Activated B cell treated with CpG ODN at 0.5 μM for 24 hours (primary cell): ENCODE measurements at places on chromosomes 3 and 15.

GRCh38 chr15:86850939-86851338 lies 771.3 kb downstream of the AGBL1 start:
- DNase-seq, result no peak

DNA sequence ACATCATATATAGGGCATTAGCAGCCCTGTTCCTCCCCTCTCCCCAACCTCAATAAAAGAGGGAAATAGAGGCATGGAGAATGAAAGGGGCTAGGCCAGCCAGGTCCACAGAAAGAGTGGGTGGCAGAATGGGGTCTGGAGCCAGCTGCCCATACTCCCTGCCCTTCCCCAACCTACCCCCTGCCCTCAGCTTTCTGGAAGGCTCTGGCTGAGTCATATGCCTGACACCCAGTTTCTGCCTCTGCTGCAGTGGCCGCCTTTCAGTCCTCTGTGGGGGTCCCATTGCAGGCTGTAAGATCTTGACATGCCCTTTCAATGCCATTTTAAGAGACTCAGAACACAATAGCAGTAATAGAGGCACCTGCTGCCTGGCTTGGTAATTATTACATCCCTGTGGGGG lies 95.7 kb downstream of the LINGO1 start:
- no peak for DNase-seq

- no peak for DNase-seq
Measured at GRCh38 chr15:98403569-98403968, 244.8 kb upstream of the IGF1R start.

DNA sequence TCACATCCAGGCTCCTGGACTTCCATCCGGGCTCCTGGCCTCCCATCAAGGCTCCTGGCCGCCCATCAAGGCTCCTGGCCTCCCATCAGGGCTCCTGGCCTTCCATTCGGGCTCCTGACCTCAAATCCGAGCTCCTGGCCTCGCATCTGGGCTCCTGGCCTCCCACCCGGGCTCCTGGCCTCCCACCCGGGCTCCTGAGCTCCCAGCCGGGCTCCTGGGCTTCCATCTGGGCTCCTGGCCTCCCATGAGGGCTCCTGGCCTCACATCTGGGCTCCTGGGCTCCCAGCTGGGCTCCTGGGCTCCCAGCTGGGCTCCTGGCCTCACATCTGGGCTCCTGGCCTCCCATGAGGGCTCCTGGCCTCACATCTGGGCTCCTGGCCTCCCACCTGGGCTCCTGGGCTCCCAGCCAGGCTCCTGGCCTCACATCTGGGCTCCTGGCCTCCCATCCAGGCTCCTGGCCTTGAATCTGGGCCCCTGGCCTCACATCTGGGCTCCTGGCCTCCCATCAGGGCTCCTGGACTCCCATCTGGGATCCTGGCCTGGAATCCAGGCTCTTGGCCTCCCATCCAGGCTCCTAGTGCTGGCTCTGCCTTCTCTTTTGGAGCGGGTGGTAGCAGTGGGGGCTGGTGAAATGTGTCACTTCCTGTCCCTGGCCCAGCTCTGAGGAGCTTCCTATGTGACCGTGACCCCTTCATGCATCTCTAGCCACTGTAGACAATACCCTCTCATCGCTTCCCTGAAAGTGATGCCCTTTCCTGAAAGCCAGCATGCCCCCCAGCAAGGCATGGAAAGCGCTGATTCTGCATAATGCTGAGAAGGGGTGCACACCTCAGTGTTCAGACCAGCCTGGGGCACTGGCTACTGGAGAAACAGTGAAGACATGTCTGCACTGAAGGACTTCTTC lies 62.7 kb upstream of the BLM start:
- no peak for DNase-seq

DNA sequence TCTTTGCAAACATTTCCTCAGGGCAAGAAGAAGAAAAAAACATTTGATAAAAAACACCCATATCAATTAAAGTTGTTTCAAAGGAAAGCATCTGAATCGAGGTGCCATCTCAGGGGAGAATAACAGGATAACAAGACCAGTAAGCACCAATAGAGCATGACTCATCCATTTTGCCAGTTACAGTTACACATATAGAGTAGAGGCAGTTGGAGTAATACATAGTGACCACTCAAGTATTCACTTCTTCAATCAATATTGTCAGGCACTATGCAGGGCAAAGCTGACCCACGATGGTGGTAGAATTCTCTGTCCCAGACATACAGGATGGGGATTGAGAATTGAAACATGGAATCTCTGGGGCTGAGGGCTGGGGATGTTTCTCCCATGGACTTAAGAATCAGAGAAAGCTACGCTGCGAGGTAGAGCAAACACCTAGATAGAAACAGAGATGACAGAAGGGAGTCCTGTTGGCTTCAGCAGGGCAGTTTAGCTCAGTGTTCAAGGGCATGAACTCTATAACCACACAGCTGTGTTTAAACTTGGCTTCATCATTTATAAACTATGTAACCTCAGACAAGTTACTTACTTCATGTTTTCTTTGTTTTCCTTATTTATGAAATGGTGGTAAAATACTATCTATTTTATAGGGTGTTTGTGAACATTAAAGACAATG lies 186.4 kb upstream of the NANOGP8 start:
- no peak for DNase-seq

DNA sequence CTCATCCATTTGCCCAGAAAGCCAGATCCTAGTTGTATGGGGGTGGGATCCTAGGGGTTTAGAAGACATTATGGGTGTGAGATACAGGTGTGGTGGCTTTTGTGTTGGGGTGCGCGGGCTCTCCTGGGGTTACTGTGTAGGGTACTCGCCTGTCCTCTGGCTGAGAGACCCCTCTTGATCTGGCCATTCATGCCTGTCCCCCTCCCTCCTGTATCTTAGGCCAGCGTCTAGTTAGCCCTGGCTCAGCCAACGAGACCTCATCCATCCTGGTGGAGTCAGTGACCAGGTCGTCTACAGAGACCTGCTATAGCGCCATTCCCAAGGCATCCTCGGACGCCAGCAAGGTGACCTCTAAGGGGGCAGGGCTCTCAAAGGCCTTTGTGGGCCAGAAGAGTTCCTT lies 41.4 kb downstream of the DNASE1L3 start:
- no peak for DNase-seq

GRCh38 chr3:192943393-192943792 lies 25.7 kb upstream of the MB21D2 start:
- DNase-seq, result no peak

DNA sequence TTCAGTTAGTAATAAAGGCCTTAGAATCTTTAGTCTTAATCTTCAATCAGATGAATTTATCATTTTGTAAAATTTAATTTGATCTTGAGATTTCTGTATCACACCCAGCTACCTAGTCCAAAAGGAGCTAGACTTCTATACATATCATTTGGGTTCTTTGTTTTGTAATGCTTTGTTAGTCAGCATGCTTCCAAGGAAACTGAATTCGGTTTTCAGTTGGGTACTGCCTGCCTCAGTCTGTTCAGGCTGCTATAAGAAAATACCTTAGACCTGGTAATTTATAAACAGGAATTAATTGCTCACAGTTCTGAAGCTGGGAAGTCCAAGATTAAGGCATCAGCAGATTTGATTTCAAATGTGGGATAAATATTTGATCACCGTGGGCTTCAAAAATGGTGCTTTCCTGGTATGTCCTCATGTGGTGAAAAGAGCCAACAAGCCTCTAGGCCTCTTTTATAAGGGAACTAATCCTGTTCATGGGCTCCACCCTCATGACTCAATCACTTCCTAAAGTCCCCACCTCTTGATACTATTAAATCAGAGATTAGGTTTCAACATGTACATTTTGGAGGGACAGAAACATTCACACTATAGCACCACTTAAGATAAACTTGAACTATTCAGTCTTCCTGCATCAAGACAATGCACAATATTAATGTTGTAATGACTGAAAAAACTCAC lies 800.7 kb downstream of the NAALADL2 start:
- DNase-seq, result no peak

DNA sequence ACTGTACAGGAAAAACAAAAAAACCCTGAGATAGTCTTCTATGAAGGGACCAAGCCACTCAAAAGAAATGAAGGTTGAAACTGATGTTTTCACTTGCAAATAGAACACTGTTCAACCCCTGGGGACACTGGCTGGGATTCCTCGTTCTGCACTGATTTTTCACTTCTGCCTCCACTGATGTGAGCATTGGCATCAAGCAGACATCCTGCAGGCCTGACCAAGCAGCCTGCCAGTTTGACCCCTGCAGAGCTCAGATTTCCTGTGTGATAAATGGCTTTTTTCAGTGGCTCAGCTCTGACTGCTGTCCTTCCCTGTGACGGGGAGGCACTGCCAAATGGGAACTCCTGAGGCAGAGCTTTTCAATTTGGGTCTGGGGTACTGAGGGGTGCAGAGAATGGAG lies 50.0 kb downstream of the RASGRP1 start:
- no peak for DNase-seq

- DNase-seq, result no peak
Measured at GRCh38 chr3:129441782-129442181, 1.8 kb downstream of the IFT122 start.

- no peak for DNase-seq
Measured at GRCh38 chr3:40099871-40100270, 209.6 kb upstream of the EIF1B start.

- no peak for DNase-seq
Measured at GRCh38 chr15:99537344-99537743, 28.4 kb upstream of the MEF2A start.

DNA sequence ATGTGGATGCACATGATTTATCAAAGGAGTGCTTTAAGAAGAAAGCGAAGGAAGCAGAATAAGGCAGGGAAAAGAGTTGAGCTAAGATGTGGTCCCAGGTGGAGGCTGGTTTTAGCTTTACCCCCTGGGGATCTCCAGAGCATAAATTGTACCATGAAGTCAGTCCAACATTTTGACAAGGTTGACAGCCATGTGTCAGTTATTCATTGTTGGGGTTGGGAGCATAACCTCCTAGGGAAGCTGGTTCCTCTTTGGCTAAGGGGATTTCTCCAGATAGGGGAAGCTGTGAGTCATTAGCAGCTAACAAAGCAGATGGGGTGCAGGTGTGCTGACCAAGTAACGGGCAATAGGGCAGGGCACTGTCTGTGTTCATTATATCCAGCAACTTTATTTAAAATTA lies 123.7 kb upstream of the IGSF10 start:
- DNase-seq, result no peak

- no peak for DNase-seq
Measured at GRCh38 chr3:56593455-56594158, 36.6 kb downstream of the CCDC66 start.

GRCh38 chr3:55061720-55062034 lies 133.8 kb upstream of the LRTM1 start:
- DNase-seq, result no peak

- no peak for DNase-seq
Measured at GRCh38 chr3:20890111-20890519, 704.1 kb upstream of the SGO1 start.

- DNase-seq, result no peak
Measured at GRCh38 chr15:67164401-67164791, 90.1 kb downstream of the AAGAB start.

DNA sequence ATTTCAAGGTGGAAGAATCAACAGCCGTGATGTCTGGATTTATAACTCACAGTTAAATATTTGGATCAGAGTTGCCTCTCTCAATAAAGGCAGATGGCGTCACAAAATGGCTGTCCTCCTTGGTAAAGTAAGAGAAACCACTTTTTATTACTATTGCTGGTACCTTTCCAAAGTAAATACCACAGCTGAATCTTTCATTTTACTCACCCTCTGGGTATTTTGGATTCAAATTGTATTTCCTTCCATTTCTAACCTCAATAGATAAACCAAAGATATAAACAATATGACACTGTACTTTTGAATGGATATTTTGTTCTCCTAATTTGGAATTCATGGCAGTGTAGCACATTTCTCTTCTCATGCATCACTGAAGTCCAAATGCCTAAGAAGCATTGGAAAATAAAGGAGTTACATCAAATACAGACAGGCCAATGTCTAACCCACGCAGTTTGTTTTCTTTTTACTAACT lies 29.5 kb downstream of the KLHL24 start:
- no peak for DNase-seq

- DNase-seq, result no peak
Measured at GRCh38 chr15:26886566-26886965, 19.7 kb downstream of the GABRA5 start.

DNA sequence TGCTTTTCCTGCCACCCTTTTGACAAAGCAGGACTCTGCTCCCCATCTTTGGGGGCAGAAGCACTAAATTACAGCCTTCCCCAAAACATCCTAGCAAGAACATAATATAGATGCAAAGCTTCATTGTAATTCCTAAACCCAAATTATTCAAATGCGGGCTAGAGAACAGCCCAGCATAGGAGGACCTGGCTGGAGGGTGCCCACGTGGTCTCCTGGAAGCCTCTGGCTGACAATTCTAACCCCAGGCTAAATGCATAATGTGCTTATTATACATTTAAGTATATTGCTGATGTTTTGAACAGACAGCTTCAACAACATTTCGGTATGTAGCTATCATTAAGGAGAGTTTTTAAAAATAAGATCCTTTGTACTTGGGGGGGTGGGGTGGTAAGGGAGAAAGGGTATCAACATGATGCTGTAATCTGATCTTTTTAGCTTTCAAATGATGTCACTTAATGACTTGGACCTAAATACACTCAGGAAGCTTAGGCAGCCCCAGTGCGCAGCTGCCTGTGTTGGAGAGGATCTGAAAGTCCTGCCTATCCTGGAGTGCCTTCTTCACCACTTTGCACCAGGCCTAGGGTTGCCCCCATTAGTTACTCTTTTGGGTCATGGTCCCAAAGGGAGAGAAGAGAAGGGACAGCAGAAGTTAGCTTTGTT lies 57.2 kb upstream of the USP3 start:
- no peak for DNase-seq

DNA sequence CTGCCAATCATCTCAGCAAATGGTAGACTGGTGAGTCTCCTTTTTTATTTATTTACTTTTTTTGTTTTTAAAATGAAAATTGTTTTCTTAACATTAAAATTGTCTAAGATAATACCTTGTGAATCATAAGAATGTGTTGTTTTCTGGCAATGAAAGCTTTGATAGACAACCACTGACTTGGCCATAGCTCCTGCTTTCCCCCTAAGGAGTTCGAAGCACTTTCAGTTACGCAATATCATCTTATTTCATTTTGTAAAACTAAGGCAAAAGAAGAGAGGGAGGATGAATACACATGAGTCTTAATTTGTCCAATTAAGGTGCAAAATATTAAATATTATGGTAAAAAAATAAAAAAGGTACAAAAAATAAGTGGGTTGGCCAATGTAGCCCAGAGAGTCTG lies 74.8 kb upstream of the PLCL2 start:
- DNase-seq, result no peak

- no peak for DNase-seq
Measured at GRCh38 chr3:190064112-190064511, 56.6 kb downstream of the P3H2 start.

DNA sequence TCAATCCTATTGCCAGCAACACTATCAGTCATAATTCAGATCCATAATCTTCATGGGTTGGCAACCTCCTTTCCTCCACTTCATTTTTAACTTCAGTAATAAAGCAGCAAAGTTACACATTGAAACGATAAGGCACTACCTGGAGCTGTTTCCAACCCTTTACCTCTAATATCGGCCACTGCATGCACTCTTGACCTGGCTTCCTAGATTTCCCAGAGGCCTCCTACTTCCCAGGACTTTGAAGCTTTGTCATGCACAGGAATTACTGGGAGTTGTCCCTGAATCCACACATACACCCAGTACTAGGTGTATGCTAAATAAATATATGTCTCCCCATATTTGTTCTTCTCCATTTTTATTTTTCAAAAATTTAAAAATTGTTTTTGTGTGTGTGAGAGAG lies 126.1 kb downstream of the PLD1 start:
- no peak for DNase-seq

- no peak for DNase-seq
Measured at GRCh38 chr3:120661106-120661905, 20.7 kb downstream of the HGD start.
